Stimulated activated CD4-positive, alpha-beta T cell treated with anti-CD3 and anti-CD28 coated beads, Interleukin-12 subunit alpha, Interleukin-12 subunit beta, amount 100 ng/mL, for 48 hours (primary cell): ENCODE measurements at places on chromosomes 11 and 22.
A peak's percentile ranks its signal among the peaks of the same experiment; 100 is the strongest.

DNA sequence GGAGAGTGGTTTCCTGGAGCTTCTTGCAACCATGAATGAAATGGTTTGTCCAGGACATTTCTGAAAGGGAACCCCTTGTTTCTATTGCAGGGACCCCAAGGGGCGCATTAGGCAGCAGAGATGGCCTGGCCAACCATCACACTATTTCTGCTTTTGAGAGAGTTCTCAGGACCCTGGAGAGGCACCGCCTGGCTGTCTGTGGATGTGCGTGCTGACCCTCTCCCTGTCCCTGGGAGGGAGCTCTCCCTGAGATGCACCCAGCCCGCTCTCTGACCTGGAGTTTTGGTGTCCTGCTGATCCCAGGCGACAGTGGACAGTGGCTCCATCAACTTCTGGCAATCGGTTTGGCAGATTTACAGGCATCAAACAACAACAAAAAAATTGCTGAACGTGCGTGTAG is 80.3 kb upstream of the SLC22A12 start:
- DNase-seq = no peak

GRCh38 chr11:15775015-15775541 is 581.3 kb downstream of the SOX6 start:
- no peak for DNase-seq

DNA sequence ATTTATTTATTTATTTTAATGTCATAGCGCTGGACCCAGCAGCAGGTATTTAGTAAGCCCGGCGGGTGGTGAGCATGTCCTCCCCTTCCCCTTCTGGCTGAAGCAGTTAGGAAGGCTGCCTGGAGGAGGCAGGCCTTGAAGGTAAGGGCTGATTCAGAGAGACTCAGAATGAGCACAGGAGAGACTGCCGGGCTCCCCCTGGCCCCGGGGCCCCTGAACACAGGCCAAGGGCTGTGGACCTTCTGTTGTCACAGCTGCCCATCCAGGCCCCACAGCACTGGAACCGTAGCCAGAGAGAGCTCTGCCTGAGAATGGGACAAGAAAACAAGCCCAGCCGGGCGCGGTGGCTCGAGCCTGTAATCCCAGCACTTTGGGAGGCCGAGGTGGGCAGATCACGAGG is 52.8 kb downstream of the KCNJ4 start:
- no peak for DNase-seq

GRCh38 chr11:29985248-29985647 is 31.6 kb downstream of the KCNA4 start:
- no peak for DNase-seq

DNA sequence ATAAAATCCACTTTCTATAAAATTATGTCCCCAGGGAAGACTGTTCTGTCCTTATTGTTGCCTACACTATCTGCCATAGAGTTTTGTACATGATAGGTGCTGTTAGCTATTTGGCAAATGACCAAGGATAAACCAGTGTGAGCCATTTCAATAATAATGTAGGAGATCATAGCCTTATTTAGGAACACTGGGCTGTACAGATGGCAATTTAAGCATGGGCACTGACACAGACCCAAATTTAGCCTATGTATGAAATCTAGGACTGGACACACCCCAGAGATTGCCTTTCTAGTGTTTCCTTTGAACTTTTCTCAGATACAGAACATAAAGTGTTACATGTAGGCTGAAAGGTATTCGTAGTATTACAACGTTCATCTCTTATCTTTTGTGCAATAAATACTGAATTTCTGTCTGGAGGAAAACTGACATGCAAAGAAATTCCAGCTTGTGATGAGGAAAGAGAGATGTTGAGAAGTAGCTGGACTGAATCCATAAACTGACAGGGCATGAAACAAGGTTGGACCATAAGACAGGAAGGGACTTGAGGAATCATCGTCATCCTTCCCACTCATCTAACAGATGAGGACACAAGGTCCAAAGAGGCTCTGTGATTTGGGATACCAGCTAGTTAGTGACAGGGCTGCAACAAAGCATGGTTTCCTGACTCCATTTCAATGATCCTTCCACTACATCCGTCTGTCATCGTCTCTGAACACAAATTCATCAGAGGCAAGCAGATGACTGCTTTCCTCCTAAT is 60.3 kb downstream of the TMPRSS5 start:
- DNase-seq = no peak

GRCh38 chr11:128343135-128343514 is 244.2 kb downstream of the ETS1 start:
- no peak for DNase-seq

DNA sequence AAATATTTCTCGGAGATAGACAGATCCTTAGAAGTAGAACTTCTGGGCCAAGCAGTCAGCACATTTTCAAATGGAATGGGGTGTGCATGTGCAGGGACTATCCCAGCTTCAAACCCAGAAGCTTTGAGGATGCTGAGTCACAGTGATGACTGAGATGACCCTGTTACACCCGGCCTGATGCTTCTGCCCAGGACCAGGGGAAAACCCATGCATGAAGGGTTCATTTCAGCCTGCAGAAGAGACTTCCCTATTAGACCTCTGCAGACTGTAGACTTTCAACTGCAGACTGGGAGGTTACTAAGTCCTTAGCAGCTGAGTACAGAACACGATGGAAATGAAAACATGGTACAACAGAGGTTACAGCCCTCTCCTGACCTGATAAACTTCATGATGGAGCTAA is 3.6 kb upstream of the OR2AT4 start:
- DNase-seq = peak; percentile 38

GRCh38 chr22:23119494-23120414 is 22.0 kb downstream of the RSPH14 start:
- peak; percentile 51 for DNase-seq

GRCh38 chr11:33718440-33718839 is 17.8 kb downstream of the CD59 start:
- no peak for DNase-seq

- DNase-seq = no peak
These were observed 7.0 kb downstream of the DIXDC1 start for GRCh38 chr11:111944139-111944538.

- DNase-seq = no peak
These were observed 182.5 kb downstream of the CADM1 start for GRCh38 chr11:115321605-115322289.
